ENCODE measurements at places on chromosomes 13 and 19.

DNA sequence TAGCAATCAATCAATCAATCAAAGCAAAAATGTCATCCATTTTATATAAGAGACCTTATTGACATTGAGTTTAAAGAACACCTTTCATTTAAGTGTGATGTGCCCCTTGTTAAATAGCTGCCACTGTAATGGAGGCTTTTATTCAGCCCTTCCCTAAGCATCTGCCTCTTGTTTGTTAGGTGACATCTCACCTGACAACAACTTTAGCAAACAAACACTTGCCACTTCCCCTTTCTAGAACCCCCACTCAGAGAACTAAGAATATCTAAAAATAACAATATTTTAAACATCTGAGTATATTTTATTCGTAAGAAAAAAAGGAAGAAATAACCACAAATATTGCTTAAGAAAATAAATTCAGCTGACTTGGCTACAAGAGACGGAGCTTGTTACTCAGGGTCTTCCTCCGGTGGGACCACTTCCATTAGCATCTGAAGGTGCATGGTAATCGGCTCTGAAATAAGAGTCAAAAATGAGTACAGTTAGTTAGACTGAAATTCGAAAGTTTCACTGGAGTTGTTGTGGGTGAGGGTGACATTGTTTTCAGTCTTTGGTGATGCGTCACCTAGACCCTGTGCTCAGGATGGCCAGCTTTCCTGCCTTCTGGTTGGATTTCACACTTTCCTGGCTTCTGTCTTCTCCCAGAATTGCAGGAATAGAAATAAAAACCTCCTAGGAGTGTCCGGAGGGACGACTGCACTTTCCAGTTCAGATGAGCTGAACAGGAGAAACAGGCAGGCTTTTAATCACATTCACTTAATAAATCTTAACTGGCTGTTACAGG is 39.1 kb downstream of the SLC7A9 start:
- DNase-seq = no peak

DNA sequence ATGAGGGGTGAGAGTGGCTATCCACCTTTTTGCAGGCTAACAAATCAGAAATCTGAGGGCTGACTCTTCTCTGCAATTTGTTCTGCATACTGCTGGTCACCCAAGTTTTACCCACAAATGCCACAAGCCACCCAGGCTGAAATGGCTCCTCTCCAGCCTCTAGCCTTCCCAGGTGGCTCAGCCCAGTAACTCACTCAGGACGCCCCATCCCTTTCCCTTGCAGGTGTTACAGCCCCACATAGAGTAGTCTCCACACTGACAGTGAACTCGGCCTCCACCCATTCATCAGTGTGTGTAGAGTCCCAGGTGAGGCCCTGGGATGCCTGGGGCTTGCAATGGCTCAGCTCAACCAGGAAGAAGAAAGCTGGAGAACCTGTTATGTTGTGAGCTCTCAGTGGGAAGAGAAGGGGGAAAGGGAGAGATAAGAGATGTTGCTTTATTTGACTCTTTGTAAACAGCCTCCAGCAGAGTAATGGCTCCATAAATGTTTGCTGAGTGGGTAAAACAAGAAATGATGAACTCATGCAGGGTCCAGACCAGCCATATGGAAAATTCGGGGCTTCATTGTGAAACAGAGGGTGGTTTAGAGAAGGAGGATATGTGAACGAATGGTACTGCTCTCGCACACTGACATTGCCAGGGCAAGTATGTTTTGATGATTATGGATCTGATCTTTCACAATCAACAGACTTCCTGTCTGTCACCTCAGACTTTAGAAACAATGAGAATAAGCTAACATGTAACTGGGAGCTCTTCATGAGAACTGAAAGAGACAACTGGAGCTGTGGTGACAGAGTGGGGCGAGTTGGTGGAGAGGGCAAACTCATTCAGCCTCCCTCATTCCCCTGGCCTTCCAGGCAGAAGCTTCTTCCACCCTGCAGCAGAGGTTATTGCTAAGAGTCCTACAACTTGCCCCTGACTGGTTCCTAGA is 74.2 kb upstream of the RFC3 start:
- DNase-seq = no peak

DNA sequence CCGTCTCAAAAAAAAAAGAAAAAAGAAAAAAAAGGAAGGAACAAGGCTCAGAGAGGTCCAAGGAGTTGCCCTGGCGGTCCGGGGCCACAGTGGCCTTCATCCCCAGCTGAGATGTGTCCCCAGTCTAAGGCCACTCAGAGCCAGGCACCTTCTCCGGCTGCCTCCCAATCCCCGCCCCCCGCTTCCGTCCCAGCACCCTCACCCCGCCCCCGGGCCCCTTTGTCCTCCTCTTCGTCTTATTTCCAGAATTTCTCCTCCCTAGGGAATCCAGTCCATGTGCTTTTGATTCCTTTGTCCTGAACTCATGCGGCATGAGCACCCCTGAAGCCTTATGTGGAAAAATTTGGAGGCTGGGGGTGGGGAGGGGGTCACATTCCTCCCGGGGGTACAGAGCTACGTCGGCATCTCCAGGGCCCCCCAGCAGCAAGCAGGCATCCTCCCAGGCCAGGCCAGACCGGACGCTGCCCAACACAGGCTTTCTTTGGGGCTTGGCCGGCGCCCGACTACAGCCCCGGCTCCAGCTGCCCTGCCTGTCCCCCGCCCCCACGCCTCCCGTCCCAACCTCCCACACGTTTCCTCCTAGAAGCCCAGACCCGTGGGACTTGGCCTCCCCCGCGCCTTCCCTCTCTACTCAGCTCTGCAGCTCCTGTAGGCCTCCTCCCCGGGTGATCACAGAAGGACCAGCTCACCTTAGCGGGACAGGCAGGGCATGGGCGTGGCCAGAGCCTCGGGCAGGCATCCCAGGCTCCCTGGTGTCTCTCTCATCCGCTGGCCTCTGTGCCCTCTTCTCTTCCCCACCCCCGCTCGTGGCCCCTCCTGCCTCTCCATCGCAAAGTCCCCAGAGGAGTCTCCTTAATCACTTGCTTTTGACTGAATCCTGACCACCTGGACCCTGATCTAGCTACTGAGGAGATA is 17.8 kb upstream of the ADGRE5 start:
- DNase-seq = no peak

GRCh38 chr19:40907968-40908735 is 26.1 kb upstream of the CYP2A7 start:
- DNase-seq = no peak

- DNase-seq = no peak
Measured at GRCh38 chr19:27654266-27654990, 1558.5 kb downstream of the UQCRFS1 start.
